NCI-H774 (cell line): ENCODE measurements at places on chromosomes 13 and 19.
A peak's percentile ranks its signal among the peaks of the same experiment; 100 is the strongest.

DNA sequence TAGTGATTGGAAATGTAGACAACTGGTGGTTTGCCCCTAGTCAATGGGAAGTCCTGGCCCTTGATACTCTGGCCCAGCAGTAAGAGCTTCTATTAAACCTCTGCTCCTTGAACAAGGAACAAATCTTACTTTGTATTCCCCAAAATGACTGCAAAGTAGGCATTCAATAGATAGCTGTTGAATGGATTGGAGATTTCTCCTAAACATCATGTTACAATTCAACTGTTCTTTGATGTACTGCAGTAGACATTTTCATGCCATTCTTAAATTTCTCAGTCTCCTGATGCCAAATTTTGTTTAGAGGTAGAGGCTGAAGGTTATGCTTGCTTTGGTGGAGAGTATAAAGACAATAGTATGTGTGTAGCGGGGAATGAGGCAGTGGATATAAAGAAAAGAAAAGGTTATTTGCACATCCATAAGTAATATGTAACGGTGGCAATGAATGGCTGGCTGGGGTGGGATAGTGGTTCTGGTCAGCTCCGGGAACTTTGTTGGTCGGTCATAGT is 12.8 kb downstream of the MIR17HG start:
- DNase-seq, result no peak

DNA sequence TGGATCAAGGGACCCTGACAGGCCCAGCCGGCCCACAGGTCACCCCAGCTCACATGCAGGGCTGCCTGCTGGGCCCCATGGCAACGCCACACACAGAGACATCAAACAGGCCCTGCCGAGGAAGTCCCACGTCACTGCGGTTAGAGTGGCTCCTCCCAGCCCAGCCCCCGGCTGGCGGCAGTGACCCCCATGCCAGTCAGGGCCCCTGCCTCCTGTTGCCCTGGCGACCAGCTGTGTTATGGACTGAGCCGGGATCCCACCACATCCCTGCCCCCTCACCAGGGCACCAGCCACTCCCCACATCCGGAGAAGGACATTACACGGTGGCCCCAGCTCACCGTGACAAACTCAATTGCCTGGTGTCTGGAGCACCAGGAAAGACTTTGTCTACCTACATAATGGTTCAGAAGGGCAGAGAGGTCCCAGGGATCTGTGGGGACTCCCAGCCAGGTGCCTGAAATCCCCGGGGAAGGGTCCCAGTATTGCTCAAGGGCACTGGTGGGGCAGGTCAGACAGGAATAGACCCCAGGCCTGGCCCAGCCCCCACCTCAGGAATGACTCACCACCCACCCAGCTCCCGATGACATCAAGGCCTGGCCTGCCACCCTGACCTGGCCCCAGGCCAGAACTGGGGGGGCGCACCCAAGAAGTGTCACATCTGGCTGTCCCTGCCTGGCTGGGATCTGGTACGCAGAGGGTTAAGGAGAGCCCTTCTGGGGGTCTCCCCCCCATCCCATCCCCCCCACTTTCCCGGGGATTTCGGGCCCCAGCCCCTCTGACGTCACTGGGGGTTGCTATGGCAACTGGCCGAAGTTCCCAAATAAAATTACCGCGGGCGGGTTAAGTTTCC is 30.2 kb upstream of the NANOS3 start:
- peak; percentile 87 for DNase-seq

GRCh38 chr13:94700051-94700535 is 12.3 kb downstream of the SOX21 start:
- no peak for DNase-seq

GRCh38 chr13:71605744-71606143 is 261.3 kb downstream of the DACH1 start:
- no peak for DNase-seq

DNA sequence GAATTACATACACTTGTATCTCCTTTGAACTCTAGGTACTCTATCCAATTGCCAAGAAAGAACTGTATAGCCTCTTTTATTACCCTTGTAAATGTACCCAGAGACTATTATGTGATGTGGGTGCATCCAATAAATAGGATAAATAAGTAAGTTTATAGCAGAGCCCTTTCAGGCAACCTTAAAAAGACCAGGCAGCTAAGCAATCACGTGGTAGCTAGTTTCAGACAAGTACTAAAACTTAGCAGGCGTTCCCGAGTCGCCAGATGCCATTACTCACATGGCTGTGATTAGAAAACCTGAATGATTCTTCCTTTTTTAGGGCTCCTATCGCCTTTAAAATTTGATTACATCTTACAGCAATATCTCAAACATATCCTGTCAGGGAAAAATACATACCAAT is 1303.0 kb downstream of the EFNB2 start:
- DNase-seq, result no peak

DNA sequence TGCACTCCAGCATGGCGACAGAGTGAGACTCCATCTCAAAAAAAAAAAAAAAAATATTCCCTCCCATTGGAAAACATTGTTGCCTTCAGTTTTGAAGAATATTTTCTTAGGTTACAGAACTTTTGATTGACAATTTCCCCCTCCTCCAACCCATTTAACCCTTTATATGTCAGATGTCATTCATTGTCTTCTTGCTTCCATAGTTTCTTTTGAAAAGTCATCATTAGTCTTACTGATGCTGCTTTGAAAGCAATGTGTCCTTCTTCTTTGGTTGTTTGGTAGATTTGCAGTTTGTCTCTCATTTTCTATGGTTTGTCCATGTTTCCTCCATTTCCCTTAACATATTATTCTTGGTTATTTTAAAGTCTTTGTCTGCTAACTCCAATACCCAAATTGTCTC is 25.4 kb downstream of the ZNF558 start:
- no peak for DNase-seq

GRCh38 chr13:95471960-95472359 is 80.6 kb upstream of the CLDN10 start:
- no peak for DNase-seq

DNA sequence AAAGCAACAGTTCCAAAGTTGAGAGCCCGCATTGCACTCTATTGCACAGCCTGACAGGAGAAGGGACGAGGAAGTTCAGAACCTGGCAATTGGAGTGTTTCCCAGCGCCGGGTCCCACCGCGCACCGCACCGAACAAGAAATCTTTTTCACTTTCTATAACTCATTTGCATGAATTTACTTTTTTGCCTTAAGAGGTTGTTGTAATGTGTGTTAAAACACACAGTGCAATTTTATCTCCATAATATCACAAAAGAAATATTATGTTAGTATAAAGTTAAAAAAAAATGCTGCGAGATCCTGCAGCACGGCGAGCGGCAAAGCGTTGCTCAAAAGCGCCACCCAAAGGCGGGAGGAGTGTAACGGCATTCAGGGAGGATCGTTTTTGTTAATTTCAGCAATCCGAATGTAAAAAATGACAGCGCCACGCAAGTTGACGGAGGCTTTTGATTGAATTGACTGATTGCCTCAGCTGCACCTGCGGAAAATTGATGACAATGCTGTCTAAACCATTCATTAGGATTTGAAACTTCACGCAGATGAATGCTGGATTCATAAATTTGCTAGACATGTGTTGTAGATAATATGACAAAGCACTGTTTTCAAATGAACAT is 303.6 kb upstream of the ZNF507 start:
- no peak for DNase-seq

GRCh38 chr13:23753458-23753857 is 135.7 kb downstream of the MIPEP start:
- no peak for DNase-seq

DNA sequence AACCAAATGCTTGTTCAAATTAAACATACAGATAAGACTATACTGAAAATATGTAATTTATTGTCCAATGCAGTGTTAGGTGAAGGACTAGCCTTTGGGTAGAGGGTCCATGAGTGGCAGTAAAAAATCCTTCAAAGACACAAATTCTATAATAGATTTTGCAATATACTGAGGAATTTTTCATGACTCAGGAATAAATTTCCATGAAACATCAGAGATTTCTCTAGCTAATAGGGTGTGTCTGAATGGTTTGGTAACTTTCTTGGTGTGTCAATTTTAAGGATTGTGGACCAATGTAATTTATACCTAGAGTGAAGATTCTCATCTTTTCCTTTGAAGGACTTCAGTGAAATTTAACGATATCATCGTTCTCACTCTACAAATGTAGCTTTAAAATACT is 546.7 kb downstream of the SLITRK5 start:
- DNase-seq, result no peak

GRCh38 chr13:99406799-99407201 is 94.5 kb upstream of the TM9SF2 start:
- DNase-seq, result no peak

DNA sequence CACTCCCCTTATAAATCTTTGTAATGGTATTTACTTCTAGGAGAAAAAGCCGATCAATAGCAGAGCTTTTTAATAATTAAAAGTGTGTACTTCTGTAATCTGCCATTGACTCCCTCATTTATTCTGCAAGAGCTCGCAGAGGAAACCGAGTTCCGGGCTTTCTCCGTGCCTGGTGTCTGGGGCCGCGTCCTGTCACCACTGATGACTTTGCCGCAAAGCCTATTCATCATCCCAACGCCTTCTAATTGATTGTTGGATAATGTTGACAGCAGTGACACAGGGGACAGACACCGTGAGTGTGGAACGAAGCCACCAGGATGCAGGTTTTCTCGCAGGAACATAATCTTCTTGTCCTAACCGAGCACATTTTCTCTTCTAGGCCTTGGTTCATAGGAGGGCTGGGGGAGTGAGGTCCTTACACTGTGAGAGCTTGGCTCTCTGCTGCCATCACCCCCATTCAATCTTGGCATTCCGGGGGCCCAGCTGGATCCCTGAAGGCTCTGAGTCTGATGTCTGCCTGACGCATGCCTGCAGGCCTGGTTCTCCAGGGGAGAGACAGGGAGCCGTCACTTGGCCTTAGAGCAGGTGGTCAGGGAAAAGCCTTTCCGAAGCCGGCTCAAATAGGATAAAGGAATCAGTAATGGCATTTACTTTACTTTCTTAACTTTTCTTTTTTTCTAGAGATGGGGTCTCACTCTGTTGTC is 110.3 kb downstream of the KDM4B start:
- DNase-seq, result no peak

DNA sequence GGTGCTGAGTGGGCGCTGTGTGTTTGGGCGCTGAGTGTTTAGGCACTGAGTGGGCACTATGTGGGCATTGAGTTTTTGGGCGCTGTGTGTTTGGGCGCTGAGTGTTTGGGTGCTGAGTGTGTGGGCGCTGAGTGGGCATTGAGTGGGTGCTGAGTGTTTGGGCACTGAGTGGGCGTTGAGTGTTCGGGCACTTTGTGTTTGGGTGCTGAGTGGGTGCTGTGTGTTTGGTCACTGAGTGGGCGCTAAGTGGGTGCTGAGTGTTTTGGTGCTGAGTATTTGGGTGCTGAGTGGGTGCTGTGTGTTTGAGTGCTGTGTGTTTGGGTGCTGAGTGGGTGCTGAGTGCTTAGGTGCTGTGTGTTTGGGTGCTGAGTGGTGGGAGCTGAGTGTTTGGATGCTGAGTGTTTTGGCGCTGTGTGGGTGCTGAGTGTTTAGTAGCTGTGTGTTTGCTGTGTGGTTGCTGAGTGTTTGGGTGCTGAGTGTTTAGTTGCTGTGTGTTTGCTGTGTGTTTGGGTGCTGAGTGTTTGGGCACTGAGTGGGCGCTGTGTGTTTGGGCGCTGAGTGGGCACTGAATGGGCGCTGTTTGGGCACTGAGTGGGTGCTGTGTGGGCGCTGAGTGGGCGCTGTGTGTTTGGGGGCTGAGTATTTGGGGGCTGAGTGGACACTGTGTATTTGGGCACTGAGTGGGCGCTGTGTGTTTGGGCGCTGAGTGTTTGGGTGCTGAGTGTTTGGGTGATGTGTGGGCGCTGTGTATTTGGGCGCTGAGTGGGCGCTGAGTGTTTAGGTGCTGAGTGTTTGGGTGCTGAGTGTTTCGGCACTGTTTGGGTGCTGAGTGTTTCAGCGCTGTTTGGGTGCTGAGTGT is 47.2 kb upstream of the F7 start:
- no peak for DNase-seq

GRCh38 chr13:33832872-33833271 is 14.9 kb downstream of the RFC3 start:
- DNase-seq, result no peak

DNA sequence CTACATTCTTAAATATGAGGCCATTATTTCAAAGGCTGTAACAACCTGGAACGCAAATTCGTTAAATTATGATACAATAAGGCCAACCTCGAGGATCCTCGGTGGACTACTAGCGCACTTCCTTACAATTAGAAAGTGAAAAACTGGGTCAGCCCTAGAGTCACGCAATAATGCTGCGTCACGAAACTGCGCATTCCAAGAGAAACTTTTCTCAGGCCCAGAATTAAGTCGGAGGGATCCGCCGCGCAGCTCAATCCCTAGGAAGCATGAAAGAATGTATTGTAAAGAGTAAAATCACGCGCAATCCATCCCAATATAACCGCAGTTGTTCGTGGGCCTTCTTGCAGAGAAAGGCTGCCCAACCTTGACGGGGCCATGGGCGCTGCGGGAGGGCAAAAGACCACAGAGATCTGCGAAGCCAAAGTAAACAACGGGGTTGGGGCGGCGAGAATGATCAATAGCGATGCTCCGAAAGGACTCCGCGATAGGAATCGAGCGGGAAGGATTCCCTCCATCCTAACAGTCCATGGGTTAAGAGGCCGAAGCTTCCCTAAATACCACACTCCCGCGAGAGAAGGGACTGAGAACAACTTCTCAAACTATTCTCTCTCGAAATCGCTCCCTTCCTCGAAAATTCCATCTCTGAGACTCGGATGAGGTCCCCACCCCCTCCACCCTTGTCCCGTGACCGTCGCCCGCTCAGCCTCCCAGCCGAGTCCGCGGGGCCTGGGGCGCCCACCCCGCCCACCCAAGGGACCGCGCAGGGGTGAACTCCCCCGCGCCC is 564 bp downstream of the SPART start:
- DNase-seq, result no peak

DNA sequence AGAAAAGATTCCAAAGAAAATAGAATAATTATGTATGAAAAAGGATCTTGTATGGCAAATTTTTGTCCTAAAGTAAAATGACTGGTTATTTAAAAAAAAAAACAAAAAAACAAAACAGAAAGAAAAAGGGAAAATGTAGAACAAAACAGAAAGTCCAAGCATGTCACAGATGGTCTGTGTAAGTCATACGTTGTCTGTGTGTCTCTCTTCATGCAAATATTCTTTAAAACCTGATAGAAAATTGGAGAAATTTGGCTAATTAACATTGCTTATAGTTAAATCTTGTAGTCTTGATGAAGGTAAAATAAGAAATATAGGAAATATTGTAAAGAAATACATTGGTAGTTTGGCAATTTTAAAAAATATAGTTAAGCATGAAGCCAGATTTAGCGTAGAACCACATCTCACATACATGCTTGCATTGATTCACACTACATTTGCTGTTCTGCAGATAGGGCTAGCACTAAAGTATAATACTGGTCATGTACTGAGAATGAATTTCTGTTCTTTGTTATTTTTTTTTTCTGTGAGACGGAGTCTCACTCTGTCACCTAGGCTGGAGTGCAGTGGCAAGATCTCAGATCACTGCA is 58.4 kb downstream of the SPRYD7 start:
- DNase-seq, result no peak

- DNase-seq, result no peak
These were observed 178.2 kb downstream of the B3GLCT start for GRCh38 chr13:31377946-31378345.
